ENCODE measurements at places on chromosomes 12 and 14.

DNA sequence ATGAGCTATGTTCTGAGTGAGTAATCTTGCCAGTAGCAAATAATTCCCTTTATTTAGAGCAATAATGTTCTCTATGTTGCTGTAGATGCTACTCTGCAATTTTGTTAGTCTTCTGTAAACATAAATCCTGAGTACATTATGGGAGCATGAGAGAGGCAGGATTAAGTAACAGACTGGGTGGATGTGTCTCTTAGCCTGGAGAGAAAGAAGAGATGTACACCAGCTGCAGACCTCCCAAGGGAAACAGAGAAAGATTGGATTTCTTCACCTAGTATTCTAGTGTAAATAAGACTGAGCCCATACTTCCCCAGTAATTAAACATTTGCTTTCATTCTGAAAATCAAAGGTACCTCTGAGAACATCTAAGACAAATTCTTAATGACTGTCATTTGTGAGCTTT, 564.0 kb downstream of the TRHDE start:
- DNase-seq: no peak

DNA sequence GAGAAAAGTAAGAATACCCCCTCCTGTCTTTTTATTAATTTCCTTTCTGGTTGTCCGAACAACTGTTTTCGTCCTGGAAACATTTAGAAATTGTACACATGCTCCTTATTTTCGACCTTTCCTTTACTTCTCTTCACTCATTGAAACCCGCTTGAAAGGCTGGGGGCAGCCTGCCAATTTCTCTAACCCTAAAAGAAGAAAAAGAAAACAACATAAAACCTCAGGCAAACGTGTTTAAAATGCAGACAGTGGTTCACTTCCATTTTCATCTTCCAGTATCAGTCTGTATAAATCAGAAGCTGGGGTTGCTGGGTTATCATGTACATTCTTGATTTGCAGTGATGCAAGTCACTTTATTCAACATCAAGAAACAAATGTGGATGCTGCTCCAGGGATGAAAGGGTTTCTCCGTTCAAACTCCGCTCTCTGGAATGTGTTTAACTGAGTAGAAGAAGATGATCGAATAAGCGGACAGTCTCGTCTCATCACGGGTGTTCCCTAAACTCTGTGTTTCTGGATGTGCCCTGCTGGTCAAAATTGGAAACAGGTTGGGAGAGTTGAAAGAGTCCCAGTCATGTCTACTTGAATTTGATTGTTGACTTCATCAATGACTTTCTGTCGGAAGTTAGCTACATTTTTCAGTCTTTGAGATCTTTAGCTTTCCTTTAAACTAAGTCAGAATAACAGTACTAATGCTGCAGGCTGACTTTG, 1042.2 kb downstream of the BCL11B start:
- DNase-seq: no peak

DNA sequence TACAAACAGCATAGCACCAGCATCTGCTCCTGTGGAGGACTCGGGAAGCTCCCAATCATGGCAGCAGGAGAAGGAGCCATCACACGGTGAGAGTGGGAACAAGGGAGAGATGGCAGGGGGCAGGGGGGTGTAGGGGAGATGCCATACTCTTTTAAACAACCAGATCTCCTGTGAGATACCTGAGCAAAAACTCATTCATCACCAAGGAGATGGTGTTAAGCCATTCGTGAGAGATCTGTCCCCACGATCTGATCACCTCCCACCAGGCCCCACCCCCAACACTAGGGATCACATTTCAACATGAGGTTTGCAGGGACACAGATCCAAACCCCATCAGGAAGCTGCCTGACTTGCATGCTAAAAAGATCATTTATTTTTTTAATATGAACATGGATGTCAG, 499.3 kb downstream of the TMEM132D start:
- DNase-seq: peak; percentile 80

GRCh38 chr12:22505826-22506225, 38.5 kb downstream of the C2CD5 start:
- no peak for DNase-seq

DNA sequence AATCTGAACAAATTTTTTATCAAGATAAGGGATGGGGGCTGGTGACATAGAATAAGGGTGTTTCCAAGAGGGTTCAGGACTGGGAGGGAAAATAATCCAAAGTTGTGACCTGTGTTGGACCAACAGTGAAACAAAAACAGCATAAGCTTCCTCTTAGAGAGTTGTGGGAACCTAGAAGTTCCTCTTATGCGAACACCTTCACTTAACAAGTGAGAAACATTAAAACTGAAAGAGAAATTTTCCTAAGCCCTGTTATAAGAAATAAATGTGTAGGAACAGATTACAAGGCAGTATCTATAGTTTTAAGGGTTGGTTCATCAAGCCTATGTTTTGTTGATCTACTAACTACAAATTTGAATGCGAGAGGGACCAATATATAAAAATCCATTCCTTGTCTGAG, 58.4 kb downstream of the LLPH start:
- no peak for DNase-seq

- peak; percentile 94 for DNase-seq
Measured at GRCh38 chr12:48001505-48002413, 2.5 kb downstream of the COL2A1 start.

DNA sequence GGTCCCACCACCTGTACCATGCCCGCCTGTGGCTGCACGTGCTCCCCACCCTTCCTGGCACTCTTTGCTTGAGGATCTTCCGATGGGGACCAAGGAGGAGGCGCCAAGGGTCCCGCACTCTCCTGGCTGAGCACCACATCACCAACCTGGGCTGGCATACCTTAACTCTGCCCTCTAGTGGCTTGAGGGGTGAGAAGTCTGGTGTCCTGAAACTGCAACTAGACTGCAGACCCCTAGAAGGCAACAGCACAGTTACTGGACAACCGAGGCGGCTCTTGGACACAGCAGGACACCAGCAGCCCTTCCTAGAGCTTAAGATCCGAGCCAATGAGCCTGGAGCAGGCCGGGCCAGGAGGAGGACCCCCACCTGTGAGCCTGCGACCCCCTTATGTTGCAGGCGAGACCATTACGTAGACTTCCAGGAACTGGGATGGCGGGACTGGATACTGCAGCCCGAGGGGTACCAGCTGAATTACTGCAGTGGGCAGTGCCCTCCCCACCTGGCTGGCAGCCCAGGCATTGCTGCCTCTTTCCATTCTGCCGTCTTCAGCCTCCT, 1.1 kb downstream of the INHBE start:
- peak; percentile 95 for DNase-seq

- DNase-seq: no peak
Measured at GRCh38 chr12:5742258-5742657, 202.8 kb downstream of the ANO2 start.

- no peak for DNase-seq
Measured at GRCh38 chr14:66152302-66152701, 333.9 kb upstream of the CCDC196 start.

GRCh38 chr12:131218923-131219669, 265.4 kb downstream of the ADGRD1 start:
- no peak for DNase-seq

- DNase-seq: no peak
Measured at GRCh38 chr12:101455685-101456084, 19.5 kb upstream of the SPIC start.

- no peak for DNase-seq
Measured at GRCh38 chr12:67241482-67241881, 27.7 kb upstream of the CAND1 start.

- DNase-seq: no peak
Measured at GRCh38 chr14:90168425-90169105, 87.8 kb upstream of the PSMC1 start.

- peak; percentile 95 for DNase-seq
Measured at GRCh38 chr12:51391283-51392123, at the start of gene GALNT6. Gene GALNT6 (minus strand): TSS chr12:51391406. CDS start chr12:51379781, 11,625 bp downstream.

- peak; percentile 46 for DNase-seq
Measured at GRCh38 chr12:122368361-122369073, 54.0 kb downstream of the CLIP1 start.

GRCh38 chr14:90809530-90810312, 6.5 kb downstream of the TTC7B start:
- no peak for DNase-seq

- DNase-seq: no peak
Measured at GRCh38 chr12:64469455-64470142, 17.7 kb downstream of the TBK1 start.

DNA sequence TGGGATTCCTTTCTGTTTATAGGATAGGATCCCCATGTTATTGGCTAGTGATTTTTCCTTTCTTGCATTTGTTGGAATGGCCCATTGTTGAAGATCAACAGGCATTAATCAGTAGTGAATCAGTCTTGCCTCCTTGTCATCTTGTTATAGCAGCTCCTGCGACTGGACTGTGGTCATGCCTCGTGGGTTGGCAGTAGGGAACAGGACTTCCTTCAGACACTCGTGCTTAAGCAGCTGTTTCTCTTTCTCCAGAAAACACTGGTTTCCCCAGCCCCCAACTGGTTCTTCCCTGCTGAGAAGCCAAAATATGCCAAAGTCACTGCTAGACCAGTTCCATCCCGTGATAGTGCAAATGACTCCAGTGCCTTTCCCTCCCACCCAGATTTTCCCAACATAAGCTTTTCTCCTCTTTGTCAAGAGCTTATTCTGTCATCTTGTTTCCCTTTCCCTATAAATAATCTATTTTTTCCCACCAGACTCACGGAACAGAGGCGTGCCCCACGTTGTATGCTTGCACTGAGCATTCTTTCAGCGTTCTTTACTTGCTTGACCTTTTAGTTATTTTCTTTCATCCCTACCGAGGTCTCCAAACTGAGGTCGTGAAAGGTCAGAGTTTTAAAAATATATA, 83.5 kb downstream of the SAMD4A start:
- DNase-seq: peak; percentile 70

GRCh38 chr14:93946104-93946503, 19.0 kb downstream of the FAM181A start:
- no peak for DNase-seq

DNA sequence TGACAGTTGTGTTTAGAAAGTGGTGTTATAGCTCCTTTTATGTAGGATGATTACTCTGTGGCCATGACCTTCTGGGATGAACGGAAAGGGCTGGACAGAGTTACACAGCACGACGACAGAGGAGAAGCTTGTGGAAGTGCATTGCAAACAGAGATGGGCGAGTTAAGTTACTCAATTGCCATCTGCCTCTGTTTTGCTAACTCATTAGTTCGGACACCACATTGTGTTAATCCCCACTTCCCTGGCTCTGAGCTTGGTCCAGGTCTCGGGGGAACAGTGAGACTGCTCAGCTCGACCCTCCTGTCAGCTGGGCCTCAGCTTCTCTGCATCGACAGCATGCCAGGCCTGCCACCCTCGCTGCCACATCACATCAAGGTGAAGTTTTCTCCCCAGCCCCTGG, 408.0 kb downstream of the ZFP36L1 start:
- no peak for DNase-seq

DNA sequence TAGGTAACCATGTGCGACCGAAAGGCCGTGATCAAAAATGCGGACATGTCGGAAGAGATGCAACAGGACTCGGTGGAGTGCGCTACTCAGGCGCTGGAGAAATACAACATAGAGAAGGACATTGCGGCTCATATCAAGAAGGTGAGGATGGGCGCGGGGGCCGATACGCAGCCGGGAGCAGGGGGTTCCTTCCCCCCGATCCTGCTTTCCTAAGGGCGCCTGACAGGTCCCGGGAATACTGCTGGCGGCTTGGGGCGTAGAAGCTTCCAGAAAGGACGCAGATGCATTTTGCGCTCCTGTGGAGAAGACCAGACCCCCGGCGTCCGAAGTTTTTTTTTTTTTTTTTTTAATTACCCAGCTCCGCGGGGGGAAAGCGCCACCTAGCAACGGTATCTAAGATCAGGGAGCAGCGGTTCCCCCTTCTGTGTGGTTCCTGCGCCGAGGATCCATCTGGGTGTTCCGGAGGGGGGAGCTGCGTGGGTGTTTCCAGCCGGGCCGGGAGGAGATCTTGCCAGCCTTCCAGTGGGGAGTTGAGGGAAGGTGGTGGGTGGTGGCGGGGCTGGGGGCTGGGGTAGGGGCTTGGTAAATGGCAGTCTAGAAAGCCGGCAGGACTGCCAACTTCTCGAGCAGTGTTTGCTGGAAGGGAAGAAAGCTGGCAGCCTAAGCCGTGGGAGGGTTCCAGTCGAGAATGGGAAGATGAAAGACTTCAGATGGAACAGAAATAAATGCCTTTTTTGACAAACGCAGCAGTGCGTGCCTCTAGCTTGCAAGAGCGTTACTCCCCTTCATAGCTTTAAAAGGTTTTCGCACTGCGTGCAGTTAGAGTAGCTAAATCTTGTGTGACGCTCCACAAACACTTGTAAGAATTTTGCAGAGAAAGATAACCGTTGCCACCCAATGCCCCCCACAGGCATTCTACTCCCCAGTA, 764 bp downstream of the DYNLL1 start:
- peak; percentile 85 for DNase-seq

DNA sequence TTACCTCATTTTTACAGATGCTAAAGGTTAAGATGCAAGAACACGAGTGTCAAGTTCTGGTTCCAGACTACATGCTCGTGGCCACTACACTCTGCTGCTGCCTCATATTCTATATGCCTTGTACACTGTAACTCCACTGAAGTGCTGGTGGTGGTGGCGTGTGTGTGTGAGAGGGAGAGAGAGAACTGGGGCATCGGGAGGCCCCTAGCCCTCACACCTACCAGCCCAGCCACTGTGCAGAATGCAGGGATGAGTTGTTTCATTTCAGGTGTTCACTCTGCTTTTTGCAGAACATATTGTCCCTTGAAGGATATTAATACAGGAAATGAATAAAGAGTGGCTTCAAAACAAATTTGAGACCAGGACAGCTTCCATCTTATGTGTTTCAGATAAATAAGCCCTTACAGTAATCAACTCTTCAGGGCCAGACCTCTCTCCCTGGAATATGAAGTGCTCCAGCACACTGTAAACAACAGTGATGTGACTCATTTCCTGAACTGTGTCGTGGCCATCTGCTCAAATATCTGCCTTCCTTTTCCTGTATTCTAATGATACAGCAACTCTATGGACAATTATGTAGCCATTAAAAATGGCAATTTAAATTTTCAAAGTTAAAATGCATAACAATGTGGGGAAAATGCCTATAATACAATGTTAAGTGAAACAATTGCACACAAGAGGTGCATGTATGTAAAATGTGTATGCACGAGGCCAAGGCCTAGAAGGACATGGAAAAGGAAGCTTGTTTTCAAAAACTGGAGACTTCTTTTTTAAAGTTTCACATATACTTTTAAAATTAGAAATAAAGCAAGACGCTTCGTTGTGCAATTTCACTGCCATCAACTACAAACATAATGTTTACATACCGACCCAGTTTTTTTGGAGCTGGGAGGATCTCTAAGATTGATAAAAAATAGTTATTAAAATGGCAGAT, 215.4 kb downstream of the PELI2 start:
- DNase-seq: no peak

DNA sequence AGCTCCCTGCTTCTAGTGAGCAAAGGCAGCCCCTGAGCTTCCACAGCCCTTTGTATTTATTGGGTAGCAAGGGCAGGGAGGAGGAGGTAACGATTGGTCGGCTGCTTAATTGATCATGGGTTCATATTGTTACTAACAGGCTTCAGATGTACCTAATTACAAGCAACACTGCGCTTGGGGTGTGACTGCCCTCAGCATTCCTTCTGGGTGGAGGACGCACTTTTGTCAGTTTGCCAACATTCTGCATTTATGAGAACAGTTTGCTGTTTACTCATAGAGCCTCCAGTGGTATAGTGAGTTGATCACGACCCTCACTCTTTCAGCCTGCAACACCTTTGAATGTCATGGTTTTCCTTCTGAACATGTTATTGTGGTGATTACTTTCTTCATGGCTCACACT, 9.6 kb downstream of the TSHR start:
- DNase-seq: no peak

Measured in endodermal cell (in vitro differentiated cells).